ENCODE measurements at places on chromosomes 7 and 10.

- no peak for DNase-seq
Measured at GRCh38 chr10:120634659-120635058, 177.6 kb downstream of the PLPP4 start.

GRCh38 chr7:101880282-101881054 lies 63.0 kb downstream of the CUX1 start:
- DNase-seq = no peak

- DNase-seq = peak; percentile 38
Measured at GRCh38 chr7:22675917-22676343, 51.1 kb upstream of the IL6 start.

DNA sequence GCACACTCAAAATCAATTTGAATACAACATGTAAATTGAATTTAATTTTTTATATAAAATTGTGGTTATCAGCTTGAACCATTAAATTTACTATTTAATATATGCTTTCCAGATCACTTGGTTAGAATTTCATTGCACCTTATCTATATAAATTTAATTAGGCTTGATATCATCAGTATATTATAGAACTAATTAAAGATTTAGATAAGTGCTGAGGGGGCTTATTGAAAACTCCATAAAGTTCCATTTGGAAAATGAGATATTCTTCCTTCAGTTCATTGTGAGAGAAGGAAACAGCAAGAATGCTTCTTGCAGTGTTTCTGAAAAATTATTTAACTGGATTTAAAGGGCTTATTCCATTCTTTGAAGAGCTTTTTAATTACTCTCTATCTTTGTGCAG lies 85.7 kb upstream of the LRGUK start:
- DNase-seq = no peak

- no peak for DNase-seq
Measured at GRCh38 chr7:30650421-30650808, 31.8 kb downstream of the CRHR2 start.

All from inflammatory macrophage treated with lipopolysaccharide for 1 hour (primary cell).